ENCODE measurements at places on chromosomes 11 and 22. TPM values are rescaled to one million over a fixed set of nuclear protein-coding genes. Genes with fewer than 3 reads are reported as not detected.

GRCh38 chr11:124608147-124608546, 3.1 kb upstream of the PANX3 start:
- peaks cover 5% of the 10 kb centered on the region for H3K27me3 ChIP-seq
- no peak for DNase-seq
- no peaks in the 10 kb centered on the region for H3K36me3 ChIP-seq
- H3K4me1 ChIP-seq = no peaks in the 10 kb centered on the region
- no peak overlapping the region for H3K4me3 ChIP-seq

The SLC5A12 gene
- not detected for total RNA-seq

The NLRP10 gene
- total RNA-seq = 1.6 TPM

GRCh38 chr22:26479792-26480610, 3.6 kb downstream of the HPS4 start:
- no peaks in the 10 kb centered on the region for H3K27me3 ChIP-seq
- H3K27ac ChIP-seq = no peak overlapping the region
- peaks cover 22% of the 10 kb centered on the region for H3K4me1 ChIP-seq
- 0 out of 2 replicates have a peak, but pooled peaks cover 2% of the 10 kb centered on the region for H3K36me3 ChIP-seq
- DNase-seq = no peak

Measured in PC-9 (cell line).